ENCODE measurements at places on chromosomes 6 and 20.

GRCh38 chr6:167786853-167787675, 39.6 kb upstream of the AFDN start:
- DNase-seq, result no peak

- DNase-seq, result no peak
Observed at GRCh38 chr20:37911838-37912281, 8.9 kb downstream of the VSTM2L start.

DNA sequence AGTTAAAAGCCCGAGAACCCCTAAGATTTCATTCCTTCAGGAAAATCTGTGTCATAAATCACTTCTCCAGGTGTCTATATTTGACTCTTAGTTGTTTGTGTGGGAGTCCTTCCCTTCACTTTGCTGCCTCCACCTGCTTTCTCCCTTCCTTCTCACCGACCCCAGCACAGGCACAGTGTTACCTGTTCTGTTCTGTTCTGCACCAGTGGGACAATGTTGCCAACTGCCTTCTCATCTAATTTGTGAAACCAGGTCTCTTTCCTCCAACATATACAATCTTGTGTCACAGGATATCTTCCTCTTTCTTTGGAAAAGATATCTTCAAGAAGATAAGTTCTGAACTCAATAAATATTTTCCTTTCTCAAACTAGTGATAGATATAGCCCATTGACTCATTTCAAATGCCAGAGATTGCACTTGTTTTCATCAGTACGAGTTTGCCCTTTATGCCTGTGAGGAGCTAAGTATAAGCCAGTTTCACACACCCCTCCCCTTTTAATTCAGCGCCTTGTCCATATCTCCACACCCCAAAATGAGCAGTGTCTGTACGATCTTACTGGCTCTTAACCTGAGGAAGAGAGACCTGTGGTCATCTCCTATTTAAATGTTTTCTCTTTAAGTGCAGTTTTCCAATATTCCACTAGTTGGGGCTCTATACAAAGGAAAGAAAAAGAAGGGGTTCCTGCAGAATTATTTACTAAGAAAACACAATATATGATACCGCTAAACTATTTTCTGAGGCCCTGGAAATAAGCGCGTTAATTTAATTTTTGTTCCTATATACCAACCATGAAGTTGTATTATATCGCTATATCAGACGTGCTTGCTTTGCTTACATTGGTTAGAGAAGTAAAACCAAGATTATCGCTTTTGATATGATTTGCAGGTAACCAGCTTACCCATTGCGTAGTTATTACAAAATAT, 81.6 kb upstream of the PREP start:
- DNase-seq, result no peak

- no peak for DNase-seq
Observed at GRCh38 chr20:60054716-60055634, 96.8 kb downstream of the CDH26 start.

DNA sequence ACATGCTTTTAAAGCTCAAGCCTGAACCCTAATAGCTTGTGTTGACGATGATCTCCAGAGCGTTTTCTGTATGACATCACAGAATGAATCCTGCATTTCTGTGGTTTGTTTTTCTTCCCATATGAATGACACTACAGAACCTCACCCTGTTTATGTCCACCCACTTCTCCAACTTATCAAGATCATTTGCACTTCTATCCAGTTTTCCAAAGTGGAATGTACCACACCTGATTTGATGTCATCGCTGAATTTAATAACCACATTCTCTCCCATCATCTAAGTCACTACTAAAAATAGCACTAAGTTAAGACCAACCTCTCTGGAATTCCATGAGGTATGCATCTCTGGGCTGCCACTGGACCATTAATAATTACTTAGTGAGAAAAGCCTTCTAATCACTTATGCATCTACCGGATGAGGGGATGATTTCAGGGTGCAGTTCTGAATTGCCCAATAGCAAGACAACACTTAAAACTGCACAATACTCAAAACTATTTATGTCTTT, 33.3 kb upstream of the CITED2 start:
- DNase-seq, result no peak

DNA sequence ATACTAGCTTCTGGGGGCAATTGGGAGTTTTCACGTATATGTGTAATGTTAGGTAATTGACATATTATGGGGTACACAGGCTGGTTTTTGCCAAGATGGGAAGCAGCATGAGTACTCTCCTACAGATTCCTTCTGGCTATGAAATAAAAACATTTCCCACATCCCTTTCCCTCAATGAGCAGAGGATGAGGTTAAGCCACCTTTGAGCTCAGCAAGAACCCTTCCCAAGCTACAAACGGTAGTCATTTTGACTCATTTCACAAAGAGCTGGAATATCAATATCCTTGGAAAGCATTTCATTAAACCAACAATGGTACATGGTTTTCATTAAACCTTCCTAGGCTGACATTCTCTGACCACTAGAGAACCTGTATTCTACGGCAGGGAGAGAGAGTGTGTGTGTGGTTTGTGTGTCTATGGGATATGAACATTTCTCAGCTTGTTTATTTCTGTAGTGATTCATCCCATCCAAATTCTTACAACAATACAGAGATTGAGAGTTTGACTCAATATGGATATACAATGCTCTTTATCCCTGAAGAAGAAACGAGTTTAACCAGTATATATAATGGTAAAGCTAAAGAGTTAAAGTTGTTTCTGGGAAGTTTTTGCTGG, 119.5 kb downstream of the ARHGAP18 start:
- DNase-seq, result no peak

- peak; percentile 72 for DNase-seq
Observed at GRCh38 chr6:27078734-27079357, 168.7 kb upstream of the PRSS16 start.

DNA sequence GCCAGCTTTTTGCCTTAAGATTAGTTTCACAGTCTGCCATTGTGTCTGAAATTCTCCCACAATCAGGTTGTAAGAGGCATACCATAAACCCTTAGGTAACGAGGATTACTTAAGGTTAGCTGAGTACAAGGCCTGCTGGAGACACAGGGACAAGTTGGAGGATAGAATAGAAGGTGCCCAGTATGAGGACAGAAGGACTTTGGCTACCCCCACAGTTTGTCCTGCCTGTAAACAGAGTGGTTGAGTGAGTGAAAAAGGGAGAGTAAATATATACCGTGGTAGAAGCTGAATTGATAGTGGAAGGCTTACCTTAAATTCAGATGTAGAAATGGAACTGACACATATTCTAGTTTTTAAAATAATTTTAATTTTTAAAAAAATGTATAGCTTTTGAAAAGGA, 19.3 kb downstream of the RPRD1B start:
- no peak for DNase-seq

- DNase-seq, result no peak
Observed at GRCh38 chr6:28124971-28125353, 553 bp downstream of the ZSCAN16 start.

GRCh38 chr6:35195120-35195780, 18.5 kb upstream of the SCUBE3 start:
- no peak for DNase-seq

GRCh38 chr6:6166064-6166463, 154.4 kb downstream of the F13A1 start:
- no peak for DNase-seq

GRCh38 chr20:21074605-21075336, 31.4 kb downstream of the LINC00237 start:
- no peak for DNase-seq

- DNase-seq, result no peak
Observed at GRCh38 chr6:135268740-135269139, 87.6 kb downstream of the MYB start.

- peak; percentile 71 for DNase-seq
Observed at GRCh38 chr6:15628499-15629131, 34.2 kb downstream of the DTNBP1 start.

GRCh38 chr6:71187141-71187540, 101.5 kb upstream of the OGFRL1 start:
- no peak for DNase-seq

DNA sequence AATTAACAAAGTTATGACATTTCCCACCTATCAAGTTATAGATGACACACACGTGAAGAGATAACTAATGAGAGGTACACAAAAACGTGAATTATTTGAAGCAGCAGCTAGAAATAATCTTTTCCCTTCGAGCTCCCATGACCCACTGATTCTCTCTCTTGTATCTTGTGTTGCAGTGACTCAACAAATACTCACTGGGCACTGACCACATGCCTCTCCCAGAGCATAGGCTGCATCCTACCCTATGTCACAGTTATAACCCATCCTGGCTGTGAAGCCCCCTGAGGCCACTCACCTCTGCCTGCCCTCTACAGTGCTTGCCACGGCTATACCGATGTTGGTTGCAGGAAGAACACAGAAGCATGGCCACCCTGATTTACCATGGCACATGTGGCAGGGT, 91.8 kb downstream of the INSM1 start:
- DNase-seq, result no peak

- no peak for DNase-seq
Observed at GRCh38 chr6:17224056-17224455, 57.1 kb upstream of the RBM24 start.

- no peak for DNase-seq
Observed at GRCh38 chr20:53738945-53739798, 145.5 kb upstream of the ZNF217 start.

DNA sequence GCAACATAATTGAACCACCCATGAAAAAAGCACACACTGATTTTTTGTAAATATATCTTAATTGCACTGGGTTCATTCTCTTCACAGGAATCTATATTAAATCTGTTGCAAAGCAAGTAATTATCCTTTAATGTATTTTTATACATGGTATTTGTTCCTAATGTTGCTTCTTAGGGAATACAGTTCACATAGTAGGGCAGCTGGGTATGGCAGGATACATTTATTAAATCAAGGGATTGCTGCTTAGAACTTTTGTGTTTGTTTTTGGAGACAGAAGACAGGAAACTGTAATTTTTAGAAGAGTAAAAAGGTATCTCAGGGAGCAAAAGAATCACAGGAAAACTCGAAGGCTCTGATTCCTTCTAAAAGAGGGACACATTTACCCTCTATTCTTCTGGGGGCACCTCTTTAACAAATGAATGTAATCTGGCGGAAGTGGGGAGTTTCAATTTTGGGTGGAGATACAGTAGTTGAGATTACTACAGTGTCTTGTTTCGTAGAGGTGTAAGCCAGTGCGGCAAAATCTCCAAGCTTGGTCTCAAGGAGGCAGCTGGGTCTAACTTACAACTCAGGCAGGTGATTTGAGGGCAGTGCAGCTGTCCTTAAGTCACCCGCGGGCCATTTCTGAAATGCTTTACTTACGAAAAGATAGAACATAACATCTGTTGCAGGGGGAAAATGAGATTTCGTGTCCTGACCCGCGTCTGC, 812 bp upstream of the SMIM13 start:
- no peak for DNase-seq

GRCh38 chr6:112237595-112237994, 16.8 kb downstream of the LAMA4 start:
- no peak for DNase-seq

- no peak for DNase-seq
Observed at GRCh38 chr6:140079328-140079727, 704.9 kb upstream of the CITED2 start.

- no peak for DNase-seq
Observed at GRCh38 chr6:147046141-147046877, 157.9 kb upstream of the STXBP5 start.

DNA sequence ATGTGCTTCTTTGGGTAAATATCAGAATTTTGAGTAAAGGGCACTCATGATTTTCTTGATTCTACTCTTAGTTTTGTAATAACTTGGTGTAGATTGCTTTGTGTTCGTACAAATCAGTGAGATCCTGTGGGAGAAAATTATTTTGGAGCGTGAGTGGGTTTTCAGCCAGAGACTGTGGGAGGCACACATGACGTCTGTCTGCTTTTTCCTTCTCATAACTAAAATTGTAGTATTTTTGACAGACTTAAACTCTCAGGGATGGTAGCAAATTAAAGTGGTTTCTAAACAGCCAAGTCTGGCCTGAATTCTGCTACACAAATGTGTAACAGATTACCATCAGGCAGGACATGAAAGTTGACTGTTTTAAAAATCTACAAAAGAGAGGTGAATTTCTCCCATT, 222.6 kb downstream of the OTOR start:
- no peak for DNase-seq

DNA sequence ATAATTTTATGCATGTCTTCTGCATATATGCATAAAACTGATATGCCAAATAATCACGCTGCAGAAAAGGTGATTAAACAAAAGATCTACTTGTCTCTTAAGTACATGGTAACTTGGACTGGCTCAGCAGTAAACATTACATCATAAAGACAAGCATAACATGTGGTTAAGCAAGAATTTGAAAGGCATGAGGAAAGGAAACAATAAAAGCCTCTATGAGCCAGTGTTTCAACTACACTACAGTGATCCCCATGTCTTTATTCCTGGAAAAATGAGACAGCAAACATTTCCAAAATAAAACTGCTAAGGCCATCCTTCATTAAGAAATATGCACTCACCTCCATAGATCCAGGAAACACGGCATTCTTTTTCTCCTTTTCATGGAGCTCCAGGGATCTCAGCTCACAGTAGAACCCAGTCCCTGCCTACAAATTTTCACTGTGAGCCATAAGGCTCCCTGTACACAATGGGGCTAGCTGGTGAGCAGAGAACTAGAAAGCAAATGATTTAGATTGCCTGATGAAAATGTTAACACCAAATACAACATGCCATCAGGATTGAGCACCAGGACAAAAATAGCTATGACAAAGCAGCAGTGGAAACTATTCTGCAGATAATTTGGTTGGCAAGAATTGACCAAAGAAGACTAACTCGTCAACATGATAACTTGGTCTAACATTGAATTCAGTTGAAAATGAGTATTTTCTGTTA, 156.1 kb downstream of the COL21A1 start:
- DNase-seq, result no peak

DNA sequence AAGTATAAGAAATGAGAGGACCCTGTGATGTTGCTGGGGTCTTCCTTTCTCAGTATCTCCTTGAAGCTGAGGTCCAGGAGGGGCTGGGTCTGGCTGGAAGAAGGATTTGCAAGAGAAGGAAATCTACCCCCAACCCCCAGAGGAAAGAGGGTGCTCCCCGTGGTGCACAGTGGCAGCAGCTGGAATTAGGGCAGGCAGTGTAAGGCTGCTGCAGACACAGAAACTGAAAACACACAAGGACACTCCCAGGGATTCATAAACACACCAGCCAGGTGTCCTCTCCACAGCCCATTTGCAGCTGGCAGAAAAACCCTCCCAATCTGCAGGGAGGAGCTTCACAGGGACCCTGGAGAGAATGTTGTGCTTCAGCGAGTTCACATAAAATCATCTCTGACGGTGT, 297.2 kb downstream of the CDH26 start:
- no peak for DNase-seq

DNA sequence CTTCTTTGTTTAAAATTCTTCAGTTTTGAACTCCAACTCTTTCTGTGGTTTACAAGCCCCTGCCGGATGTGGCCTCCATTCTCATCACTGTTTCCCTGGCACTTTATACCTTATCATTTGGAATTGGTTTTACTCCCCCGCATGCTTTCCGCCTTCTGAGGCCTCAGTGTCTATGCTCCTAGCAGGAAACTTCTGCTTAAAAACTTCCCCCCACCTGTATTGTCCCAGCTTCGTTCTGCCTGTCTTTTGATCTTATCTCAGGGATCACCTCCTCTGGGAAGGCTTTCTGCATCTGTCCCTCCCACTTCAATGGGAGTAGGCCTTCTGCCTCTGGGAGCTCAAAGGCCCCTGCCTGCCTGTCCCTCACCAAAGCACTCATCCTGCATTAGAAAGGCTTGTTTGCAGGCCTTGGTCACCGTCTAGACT, 3.4 kb upstream of the ANGPT4 start:
- no peak for DNase-seq

All from activated effector memory CD4-positive, alpha-beta T cell treated with anti-CD3 and anti-CD28 coated beads, Interleukin-2, amount 50 U/mL, for 16 hours (primary cell).